ENCODE measurements at places on chromosomes 5 and 9. TPM values are rescaled to one million over a fixed set of nuclear protein-coding genes. Genes with fewer than 3 reads are reported as not detected.

The PRDM9 gene
- total RNA-seq: not detected

The CCL28 gene
- 1.3 TPM for total RNA-seq

The MED10 gene
- 17.0 TPM for total RNA-seq

The TMC1 gene
- not detected for total RNA-seq

The CAVIN4 gene
- total RNA-seq: 0.29 TPM

The LCN1 gene
- not detected for total RNA-seq

The SURF4 gene
- 214 TPM for total RNA-seq

The LCN9 gene
- total RNA-seq: not detected

The FGD3 gene
- 0.59 TPM for total RNA-seq

The FBP2 gene
- not detected for total RNA-seq

The DNAI1 gene
- total RNA-seq: not detected

The TMEM215 gene
- total RNA-seq: not detected

The ACTBL2 gene
- total RNA-seq: 0.16 TPM

The TMEM245 gene
- 70.3 TPM for total RNA-seq

The DBH gene
- total RNA-seq: not detected

The SLC6A19 gene
- not detected for total RNA-seq

The PCDHB13 gene
- total RNA-seq: 0.64 TPM

The PCDHB14 gene
- total RNA-seq: 1.4 TPM

The F2R gene
- 81.4 TPM for total RNA-seq

The BARHL1 gene
- total RNA-seq: not detected

The AQP7 gene
- not detected for total RNA-seq

The STC2 gene
- total RNA-seq: 200 TPM

The AK8 gene
- 1.2 TPM for total RNA-seq

The KCNV2 gene
- total RNA-seq: not detected

The PCDHGB3 gene
- 0.72 TPM for total RNA-seq

The OR1L1 gene
- total RNA-seq: not detected

All from mammary epithelial cell (primary cell).